ENCODE measurements at places on chromosomes 1 and 21.

DNA sequence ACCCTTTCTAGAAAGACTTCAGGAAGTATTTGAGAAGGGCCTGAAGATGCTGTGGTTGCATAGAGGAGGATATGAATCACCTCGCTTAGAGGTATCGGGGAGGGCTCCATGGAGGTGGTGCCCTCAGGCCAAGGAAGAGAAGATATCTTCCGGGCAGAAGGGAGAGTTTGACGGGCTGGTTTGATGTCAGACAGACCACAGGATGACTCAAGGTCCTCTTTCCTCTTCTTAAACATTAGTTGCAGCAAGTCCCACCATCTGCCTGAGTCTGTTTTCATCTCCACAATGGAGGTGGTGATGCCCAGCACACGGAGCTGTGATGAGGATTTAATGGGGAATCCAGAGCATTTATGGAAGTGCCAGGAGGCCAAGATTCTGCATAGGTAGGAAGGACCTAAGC lies 25.1 kb upstream of the RUNX3 start:
- peak; percentile 42 for DNase-seq

DNA sequence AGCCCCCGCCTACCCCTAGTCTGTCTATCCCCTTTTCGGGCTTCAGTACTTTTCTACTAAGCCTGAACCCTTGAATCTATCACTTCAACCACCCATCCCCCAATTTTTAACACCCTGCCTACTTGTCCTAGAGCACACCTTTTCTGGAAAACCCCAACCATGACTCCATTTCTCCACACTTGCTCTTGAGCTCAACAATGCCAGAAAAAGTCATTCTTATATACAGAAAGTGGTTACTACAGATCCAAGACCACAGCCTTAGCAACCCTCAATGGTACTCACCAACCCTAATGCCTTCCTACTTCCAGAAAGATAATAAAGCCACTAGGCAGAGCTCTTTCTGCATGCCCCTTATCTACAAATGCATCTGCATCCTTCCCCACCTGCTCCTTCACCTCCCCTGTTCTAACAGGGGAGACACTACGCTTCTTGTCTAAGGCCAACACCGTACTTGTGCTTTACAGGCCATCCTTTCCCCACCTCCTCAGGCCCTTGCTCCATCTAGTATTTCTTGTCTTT lies 41.2 kb downstream of the DMAP1 start:
- DNase-seq: no peak

- DNase-seq: no peak
Observed at GRCh38 chr1:234270093-234270492, 103.2 kb upstream of the COA6 start.

- peak; percentile 56 for DNase-seq
Observed at GRCh38 chr1:232635778-232636356, 5.9 kb upstream of the SIPA1L2 start.

GRCh38 chr1:59085101-59085500 lies 211.8 kb upstream of the FGGY start:
- no peak for DNase-seq

DNA sequence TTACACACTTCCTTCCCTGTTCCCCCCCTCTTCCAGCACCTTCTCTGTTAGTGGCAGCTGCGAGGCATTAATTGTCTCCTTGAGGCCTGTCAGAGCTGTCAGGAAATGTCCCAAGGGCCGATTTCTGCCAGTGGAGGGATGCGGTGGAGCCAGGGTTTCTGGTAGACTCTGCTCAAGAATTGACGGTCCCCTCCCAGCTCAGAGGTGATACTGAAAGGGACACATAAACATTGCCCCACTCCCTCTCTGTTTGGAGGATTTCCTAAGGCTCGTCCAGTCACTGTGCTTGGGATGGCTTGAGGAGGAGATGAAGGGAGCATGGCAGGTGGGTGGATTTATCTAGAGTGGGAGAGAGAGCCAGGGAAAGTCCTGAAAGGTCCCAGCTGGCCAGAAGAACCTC lies 61.4 kb upstream of the CD34 start:
- no peak for DNase-seq

DNA sequence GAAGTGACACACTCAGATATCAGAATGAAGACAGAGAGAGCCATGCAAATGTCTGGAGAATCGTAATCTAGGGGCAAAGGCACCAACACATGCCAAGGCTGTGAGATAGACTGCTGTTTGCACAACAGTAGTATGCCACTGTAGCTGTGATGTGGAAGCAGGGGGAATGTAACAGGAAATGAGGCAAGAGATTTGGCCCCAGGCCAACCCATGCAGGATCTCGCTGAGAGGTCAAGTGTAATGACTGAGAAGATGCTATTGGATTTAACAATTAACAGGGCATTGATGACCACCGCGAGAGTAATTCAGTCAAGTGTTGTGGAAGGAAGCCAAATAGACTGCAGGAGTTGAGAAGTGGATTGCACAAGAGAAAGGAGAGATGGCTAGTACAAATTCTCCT lies 107.3 kb upstream of the ST6GALNAC5 start:
- DNase-seq: peak; percentile 40

- DNase-seq: no peak
Observed at GRCh38 chr1:54808443-54809207, 7.5 kb upstream of the TTC22 start.

DNA sequence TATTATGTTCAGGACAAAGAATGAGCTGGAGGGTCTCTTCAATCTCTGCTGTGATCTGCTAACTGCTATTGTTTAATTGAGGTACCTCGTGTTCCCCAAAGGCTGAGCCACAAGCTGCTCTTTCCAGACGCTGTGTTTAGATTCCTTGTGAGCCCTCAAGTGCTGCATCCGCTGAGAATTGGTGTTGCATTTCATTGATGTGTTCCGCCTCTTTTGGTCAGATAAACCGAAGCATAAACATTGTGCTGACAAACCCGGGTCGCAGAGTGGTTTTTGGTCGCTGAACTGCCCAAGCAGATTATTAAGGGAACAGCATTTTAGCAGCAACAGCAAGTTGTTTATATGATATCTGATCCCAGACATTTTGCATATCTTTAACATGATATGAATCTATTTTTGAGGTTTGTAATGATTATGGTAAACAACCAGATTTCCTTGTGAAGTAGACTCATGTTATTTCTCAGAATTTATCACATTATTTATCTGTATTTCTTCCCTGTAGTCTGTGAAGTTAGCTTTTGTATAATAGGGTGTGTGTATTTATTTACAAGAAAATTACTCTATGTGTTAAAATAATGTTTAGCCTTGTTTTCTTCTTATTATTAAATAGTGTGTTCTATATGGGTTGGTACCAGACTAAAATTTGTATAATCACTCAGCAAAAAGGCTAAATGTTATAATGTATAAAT lies 217.2 kb upstream of the C1orf105 start:
- DNase-seq: no peak

DNA sequence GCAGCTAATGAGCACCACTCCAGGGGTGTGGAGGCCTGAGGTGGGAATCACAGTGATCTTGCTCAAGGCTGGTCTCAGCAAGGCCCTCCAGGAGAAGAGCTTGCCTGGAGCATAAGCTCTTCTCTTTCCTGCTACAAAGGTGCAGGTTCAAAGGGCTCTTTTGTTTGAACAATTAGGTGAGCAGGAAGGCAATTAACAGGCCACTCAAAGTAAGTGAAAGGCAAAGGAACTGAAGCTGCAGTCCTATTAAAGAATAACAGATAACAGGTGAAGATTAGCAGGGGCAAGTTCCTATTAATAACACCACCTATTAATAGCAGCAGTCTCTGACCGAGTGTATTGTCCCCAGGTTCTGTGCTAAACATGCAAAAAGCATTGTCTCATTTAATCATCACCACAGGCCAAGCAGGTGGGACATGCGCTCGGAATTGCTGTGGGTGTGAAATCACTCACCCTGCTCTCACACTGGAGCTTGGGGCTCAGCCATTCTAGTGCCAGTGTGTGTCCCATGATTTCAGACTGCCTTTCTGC lies 113.8 kb downstream of the RHOU start:
- DNase-seq: no peak

- peak; percentile 58 for DNase-seq
Observed at GRCh38 chr1:21534674-21535378, 25.6 kb downstream of the ALPL start.

GRCh38 chr1:98897479-98897878 lies 107.2 kb downstream of the PLPPR5 start:
- no peak for DNase-seq

GRCh38 chr1:53517109-53517508 lies 57.9 kb downstream of the DMRTB1 start:
- DNase-seq: no peak

DNA sequence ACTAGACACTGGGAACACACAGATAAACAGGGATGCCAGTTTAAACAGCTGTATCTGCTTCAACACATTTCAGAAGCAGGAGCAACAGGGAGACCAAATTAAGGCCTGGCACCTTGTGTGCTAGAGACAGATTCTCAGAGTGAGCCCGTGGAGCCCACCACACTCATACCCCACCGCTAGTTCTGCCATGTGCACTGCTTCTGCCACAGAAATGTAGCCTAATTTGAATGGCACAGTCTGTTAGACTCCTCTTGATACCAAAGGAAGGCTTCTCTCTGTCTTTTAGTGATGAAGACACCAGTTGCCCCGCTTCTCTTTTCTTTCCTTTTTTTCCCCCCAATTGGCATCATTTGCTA lies 29.3 kb upstream of the ACP6 start:
- DNase-seq: no peak

All from AG10803 (cell line).